ENCODE measurements at places on chromosomes 13 and 19.

DNA sequence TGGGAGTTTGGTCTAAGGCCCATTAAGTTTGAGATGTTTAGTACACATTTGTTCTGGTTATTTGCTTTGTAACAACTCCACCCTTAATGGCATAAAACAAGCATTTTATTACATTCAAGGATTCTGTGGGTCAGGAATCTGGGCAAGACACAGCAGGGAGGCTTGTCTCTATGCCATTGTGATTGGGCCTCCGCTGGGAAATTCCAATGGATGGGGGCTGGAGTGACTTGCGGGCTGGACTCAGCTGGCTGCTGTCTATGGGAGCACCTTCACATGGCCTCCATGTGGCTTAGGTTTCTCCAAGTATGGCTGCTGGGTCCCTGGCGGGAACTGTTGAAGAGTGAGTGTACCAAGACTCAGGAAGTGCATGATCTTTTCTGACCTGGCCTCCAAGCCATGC is 159.0 kb downstream of the PAN3 start:
- no peak for DNase-seq

GRCh38 chr19:13128583-13128982 is 10.5 kb downstream of the NACC1 start:
- DNase-seq = no peak

- no peak for DNase-seq
Observed at GRCh38 chr13:101515504-101515903, 63.0 kb downstream of the ITGBL1 start.

GRCh38 chr19:54937926-54938325 is 9.4 kb downstream of the NLRP7 start:
- DNase-seq = no peak

DNA sequence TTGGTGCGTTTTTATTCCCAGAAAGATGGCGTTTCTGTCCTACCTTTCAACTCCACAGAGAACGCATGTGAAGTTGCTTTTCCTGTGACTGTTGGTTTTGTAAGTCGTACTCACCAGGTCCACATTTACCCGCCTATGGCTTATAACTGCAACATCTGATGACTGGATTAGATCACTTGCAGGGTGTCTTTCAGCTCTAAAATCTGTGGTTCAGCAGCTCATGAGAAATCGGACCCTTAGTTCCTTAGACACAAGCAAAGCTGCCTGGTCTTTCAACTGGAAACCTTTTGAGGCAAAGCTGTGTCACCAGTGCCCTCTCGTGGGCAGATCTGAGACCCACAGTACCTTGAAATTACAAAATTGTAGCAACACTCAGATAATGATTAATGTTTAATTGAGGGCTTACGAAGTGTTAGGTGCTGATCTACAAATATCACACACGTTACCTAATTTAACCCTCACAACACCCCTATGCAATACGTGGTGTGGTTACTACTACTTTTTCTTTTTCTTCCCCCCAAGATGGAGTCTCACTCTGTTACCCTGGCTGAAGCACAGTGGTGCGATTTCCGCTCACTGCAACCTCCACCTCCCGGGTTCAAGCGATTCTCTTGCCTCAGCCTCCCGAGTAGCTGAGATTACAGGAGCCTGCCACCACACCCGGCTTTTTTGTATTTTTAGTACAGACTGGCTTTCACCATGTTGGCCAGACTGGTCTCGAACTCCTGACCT is 65.4 kb downstream of the RUBCNL start:
- no peak for DNase-seq

- DNase-seq = peak; percentile 75
Observed at GRCh38 chr19:50147462-50148423, 15.3 kb downstream of the IZUMO2 start.

GRCh38 chr13:97344265-97345175 is 89.4 kb upstream of the RAP2A start:
- no peak for DNase-seq

DNA sequence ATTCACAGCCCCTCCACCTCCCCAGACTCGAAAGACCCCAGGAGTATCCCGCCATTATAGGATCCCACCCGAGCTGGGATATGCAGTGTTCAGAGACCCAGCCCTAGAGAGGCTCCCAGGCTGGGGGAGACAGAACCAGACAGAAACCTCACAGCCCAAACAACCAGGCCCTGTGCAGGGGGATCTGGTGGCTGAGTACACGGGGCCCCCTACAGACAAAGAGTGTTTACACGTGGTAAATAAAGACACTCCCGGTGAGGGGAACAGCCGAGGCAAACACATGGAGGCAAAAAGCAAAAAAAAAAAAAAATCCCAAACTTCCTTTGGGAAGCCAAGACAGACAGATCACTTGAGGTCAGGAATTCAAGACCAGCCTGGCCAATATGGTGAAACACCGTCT is 25.1 kb downstream of the TINCR start:
- no peak for DNase-seq

DNA sequence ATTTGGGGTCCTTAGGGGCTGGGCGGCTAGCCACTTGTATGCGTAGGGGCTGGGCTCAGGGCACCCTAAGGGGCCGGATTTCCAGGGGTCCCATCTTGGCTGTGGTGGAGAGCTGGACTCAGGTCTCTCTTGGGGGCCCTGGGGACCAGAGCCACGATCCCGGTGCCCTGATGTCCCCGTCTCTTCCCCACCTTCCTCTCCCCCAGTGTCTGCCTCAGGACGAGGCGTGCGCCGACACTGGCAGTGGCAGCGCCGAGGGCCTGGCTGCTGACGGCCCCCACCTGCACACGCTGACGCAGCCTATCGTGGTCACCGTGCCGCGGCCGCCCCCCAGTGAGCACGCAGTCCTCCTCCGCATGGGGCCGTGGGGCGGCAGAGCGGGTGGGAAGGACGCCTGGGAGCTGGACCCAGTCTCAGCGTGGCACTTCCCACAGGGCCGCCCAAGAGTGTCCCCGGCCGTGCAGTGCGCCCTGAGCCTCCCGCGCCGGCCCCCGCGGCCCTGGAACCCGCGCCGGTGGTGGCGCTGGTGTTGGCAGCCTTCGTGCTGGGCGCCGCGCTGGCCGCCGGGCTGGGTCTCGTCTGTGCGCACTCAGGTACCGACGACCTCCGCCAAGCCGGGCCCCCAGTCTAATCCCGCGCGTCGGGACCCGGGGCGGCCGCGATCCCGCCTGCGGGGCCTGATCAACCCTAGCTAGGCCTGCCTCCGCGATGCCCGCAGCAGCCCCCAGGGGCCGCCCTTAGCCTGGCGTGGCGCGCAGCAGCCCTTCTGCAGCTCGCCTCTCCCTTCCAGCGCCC is 2.7 kb upstream of the SNAPC2 start:
- DNase-seq = no peak
